NCI-H460 (cell line): ENCODE measurements at places on chromosomes 3 and 15.
A peak's percentile ranks its signal among the peaks of the same experiment; 100 is the strongest.

- no peak for DNase-seq
These were observed 91.8 kb upstream of the CGNL1 start for GRCh38 chr15:57284535-57284934.

- no peak for DNase-seq
These were observed 28.5 kb downstream of the TBC1D23 start for GRCh38 chr3:100289339-100289738.

DNA sequence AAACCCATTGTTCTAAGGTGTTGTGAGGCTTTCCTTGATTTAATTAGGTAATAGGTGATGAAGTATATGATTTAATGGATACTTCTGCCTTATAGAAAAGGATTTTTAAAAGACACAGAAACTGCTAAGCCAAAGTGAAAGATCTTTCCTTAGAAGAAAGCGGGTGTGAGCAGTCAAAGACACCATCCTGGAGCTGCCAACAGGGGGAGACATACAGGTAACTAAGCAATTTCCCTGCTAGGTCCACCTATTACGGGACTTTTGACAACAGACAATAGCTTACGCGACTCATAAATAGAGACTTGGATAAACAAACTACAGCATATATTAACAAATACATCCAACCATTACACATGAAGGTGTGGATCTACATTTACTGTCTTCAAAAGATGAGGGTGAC is 669.5 kb downstream of the SQOR start:
- DNase-seq, result peak; percentile 14

GRCh38 chr15:79987569-79987955 is 16.6 kb upstream of the BCL2A1 start:
- no peak for DNase-seq

DNA sequence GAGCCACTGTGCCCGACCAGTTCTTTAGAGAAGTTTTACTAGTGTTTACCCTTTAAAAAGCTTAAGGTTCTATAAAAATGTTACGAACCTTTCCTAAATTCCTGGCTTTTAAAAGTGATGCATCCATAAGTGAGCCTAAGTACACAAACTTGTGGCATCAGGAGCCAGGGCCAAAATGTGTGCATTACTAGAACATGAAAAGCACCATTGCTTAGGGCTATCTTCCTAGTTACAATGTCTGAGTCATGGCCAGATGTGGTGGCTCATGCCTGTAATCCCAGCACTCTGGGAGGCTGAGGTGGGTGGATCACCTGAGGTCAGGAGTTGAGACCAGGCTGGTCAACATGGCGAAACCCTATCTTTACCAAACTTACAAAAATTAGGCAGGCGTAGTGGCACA is 39.9 kb downstream of the LEO1 start:
- DNase-seq, result no peak

DNA sequence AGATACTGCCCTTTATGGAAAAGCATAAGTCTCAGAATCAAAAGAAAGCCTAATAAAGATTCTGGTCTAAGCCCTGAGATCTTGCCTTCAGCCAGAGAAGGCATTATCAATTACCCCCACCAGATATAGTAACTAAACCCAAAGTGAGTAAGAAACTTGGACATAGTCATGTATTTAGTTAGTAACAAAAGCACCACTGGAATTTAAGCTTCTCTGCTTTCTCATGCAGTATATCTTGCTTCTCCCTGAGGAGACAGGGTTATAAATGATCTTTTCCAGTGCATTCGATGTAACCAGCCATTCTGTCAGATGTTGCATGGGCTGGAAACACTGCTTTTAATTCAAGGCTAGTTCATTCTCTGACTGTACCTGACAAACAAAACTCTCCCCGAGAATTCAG is 946.7 kb downstream of the NAALADL2 start:
- DNase-seq, result no peak

DNA sequence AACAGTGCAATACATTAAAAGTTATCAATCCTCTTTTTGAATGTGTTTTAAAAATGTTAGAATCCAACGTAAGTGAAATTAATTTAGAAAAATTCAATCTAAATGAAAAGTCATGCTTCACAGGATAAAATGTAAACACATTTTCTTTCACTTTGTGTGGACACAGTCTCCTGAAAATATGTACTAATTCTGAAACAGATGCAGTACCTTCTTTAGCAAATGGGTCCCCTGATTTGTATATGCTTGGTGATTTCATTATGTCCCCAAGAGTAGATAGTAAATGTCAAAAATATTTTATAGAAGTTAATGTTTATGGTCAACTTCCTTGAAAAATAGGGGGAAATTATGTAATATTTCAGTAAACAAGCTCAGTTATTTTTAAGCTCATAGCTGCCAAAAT is 28.9 kb downstream of the FOXP1 start:
- DNase-seq, result no peak

- DNase-seq, result no peak
These were observed 7.7 kb downstream of the NT5DC2 start for GRCh38 chr3:52525680-52526561.

- DNase-seq, result peak; percentile 3
These were observed 760.4 kb downstream of the ZPLD1 start for GRCh38 chr3:103195216-103195615.

DNA sequence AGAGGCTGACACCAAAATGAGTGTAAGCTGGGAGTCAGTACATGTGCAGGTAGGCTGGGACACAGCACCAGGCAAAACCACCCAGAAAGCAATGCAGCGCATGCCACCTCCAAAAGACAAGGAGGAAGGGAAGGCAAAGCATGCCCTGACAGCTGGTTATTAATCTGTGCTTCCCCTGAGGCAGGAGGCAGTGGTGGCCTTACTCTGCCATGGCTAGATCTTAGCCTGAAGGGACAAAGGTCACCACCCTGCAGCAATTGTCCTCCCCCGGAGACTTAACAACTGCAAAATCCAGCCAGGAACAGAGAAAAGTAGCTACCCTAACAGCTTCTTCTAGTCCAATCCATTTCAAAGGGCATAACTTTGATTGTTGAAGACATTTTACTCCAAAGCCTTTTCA is 73.7 kb downstream of the PLD1 start:
- DNase-seq, result no peak

DNA sequence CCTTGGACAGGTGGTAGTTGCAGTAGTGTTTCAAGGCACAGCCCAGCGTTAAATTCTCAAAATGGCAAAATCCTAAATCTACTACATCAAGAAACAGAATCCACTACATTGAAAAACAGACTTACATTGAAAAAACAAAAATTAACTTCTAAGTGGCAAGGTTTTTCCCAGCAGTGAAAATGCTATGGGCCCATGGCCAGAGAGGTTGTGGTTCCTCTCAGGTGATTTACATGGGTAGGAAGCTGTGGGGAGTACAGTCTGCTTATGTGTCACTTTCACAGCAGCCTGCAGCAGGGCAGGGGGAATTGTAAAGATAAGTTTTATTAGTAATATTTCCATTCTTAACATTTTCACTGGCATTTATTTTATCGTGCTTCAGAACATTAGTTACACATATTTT is 24.9 kb downstream of the TTC14 start:
- DNase-seq, result no peak
